Stimulated activated CD4-positive, alpha-beta T cell treated with anti-CD3 and anti-CD28 coated beads, Interleukin-15, amount 100 ng/mL, for 1 hour (primary cell): ENCODE measurements at places on chromosomes 5 and 9.

GRCh38 chr9:102403514-102403913 is 591.6 kb upstream of the CYLC2 start:
- DNase-seq = no peak

DNA sequence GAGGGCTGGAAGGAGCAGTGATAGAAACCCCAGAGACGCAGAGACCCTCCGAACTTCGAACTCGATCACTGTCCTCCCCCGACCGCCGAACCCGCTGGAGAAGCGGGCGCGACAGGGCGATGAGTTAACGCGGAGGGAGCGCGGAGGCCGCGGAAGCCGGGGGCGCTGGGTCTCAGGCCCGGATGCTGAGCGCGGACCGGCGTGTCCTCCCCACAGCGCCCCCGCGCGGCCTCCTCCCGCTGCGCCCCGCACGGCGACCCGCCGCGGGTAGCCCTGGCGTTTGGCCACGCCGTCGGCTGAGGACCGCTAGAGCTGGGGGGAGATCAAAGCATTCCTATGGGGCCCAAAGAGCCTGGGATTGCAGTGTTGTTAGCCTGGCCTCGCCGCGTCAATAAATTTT is 7.7 kb upstream of the DMRT2 start:
- no peak for DNase-seq

DNA sequence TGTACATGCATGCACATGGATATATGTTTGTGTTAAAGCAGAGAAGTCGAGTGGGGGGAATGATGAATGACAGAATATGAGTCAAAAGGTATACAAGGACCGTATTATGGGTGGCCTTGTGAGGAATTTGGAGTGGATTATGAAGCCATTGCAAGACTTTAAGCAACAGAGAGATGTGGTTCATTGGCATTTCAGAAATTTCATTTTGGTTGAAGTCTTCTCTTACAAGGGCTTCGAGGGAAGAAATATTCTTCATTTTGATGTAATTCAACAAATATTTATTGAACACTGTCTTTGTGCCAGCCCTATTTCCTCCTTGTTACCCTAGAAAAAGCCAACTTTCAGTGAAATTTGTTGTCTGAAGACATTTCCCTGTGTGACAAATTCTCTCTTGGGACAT is 83.9 kb upstream of the SLCO6A1 start:
- no peak for DNase-seq

DNA sequence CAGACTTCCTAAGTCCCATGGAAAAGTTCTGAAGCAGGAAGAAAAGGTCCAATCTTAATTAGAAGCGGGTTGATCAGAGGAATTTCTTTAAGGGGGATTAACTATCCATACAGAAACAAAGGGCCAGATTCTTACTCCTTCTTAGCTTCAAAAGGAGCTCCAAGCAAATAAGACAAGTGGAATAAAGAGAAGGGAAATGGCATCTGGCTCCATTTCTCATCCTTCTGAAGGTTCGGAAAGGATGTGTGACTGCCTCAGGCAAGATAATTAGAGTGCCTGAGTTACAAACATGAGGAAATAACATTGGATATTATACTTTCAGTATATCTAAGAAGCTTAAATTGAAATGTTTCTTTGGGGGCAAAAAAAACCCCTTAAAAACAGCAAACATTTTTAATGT is 88.1 kb upstream of the ADAMTS19 start:
- DNase-seq = no peak

DNA sequence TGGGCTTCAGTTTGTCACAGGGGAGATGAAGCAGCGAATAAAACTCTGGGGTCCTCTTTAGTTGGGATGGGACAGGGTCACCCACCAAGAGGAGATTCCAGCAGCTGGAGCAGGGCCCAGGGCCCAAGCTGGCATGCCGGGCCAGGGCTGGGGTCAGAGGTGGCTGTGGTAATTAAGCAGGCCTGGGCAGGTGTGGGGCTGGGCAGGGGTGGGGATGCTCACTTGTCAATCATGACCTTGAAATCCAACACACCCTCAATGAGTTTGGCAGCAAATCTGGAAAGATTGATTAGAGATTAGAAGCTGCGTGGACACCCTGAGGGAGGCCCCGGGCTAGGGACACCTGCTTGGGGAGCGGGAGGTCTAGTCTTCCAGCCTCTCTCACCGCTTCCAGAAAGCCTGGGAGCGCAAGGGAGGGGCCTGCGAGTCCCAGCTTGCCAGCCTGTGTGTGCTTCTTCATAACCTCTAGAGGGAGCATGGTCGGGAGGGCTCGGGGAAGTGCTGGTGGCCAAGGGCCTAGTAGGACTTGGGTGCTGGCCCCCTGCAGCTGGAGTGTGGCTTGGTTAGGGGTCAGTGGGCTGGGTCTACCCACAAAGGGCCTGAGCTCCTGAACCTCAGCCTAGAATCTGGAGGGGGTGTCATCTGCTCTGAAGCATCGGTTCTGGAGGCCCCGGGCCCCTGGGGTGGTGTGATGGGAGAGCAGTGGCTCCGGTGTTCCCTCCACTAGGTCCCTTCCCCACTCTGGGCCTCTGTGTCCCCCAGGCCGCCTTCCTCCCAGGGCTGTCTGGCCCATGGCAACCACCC is 7.6 kb downstream of the CRAT start:
- DNase-seq = no peak
